Activated CD8-positive, alpha-beta memory T cell treated with anti-CD3 and anti-CD28 coated beads, Interleukin-2, amount 50 U/mL, for 4 hours (primary cell): ENCODE measurements at places on chromosomes 13 and 19.

GRCh38 chr19:13353625-13354024, 152.7 kb downstream of the CACNA1A start:
- no peak for DNase-seq

GRCh38 chr13:95870421-95870820, 182.8 kb downstream of the UGGT2 start:
- no peak for DNase-seq

GRCh38 chr19:54380897-54381296, 16.2 kb upstream of the LAIR1 start:
- DNase-seq: no peak

GRCh38 chr19:12139885-12140544, at the start of gene ZNF20:
Gene ZNF20 (minus strand): TSS chr19:12140350. CDS start chr19:12140182, 168 bp downstream.
- peak; percentile 90 for DNase-seq
